ENCODE measurements at places on chromosomes 12 and 14. TPM values are rescaled to one million over a fixed set of nuclear protein-coding genes. Genes with fewer than 3 reads are reported as not detected.
A peak's percentile ranks its signal among the peaks of the same experiment; 100 is the strongest.

DNA sequence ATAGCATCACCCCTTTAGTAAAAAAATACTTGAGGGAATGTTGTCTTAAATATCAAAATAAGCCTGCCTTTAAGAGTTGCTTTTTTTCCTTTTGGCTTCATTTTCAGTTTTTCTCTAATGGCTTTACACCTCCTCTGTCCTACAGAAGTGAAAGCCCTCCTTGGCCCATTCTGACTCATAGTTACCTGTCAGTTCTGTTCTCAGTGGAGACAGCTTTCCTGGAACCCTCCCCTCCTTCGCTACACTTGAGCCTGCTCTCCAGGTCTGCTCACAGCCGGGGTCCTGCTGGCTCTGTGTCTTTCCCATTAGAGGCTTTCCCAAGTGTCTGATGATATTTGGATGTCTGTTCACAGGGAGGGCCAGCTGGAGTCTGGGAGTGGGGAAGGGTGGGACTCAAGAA is 84.0 kb downstream of the PELI2 start:
- no peak for DNase-seq

GRCh38 chr12:64180951-64181350 is 41.1 kb downstream of the KICS2 start:
- peak; percentile 59 for DNase-seq

DNA sequence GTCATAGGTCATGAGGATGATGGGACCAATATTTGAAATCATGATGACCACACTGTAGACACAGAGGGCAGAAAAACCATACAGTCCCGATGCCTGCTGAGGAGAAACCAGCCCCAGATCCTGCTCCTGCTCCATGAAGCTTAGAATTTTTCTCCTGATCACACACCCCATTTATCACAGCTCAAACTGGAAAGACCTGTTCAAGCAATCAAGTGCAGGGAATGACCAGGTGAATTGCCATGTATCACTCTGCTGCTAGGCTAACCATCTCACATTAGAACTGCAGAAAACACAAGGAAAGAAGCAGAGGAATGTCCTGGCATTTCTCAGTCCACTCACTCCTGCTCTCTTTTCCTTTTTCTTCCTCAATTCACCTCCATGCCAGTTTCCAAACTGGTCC is 18.1 kb downstream of the MANSC1 start:
- DNase-seq: no peak

- DNase-seq: no peak
These were observed 133.0 kb downstream of the PAWR start for GRCh38 chr12:79557690-79558315.

- peak; percentile 94 for DNase-seq
These were observed 32.7 kb upstream of the FBLN5 start for GRCh38 chr14:91980157-91980556.

The FAR2 gene
- total RNA-seq: 80.8 TPM

The ACOT4 gene
- total RNA-seq: 0.26 TPM

The KRT82 gene
- total RNA-seq: not detected

The A2ML1 gene
- not detected for total RNA-seq

The DCP1B gene
- 4.3 TPM for total RNA-seq

The KLRK1 gene
- not detected for total RNA-seq

Data from dermis microvascular lymphatic vessel endothelial cell (primary cell).